Left ventricle myocardium superior (tissue), 1 donor: ENCODE measurements at places on chromosomes 16 and 17. TPM values are rescaled to one million over a fixed set of nuclear protein-coding genes. Genes with fewer than 3 reads are reported as not detected.

LGALS9C gene
- not detected for total RNA-seq

KRT39 gene
- total RNA-seq = not detected

GRAP gene
- 2.2 TPM for total RNA-seq

RHOT2 gene
- total RNA-seq = 88.8 TPM

KCNG4 gene
- total RNA-seq = not detected

RNF43 gene
- 6.6 TPM for total RNA-seq

LRRC3C gene
- total RNA-seq = not detected

TP53TG3B gene
- total RNA-seq = not detected

CSH1 gene
- total RNA-seq = not detected

MYO15A gene
- total RNA-seq = 0.45 TPM

GINS2 gene
- 0.42 TPM for total RNA-seq

PSMC3IP gene
- total RNA-seq = 3.1 TPM

GDPD1 gene
- 3.3 TPM for total RNA-seq

PITPNM3 gene
- total RNA-seq = 0.59 TPM

TOX3 gene
- total RNA-seq = not detected

TAT gene
- not detected for total RNA-seq

HAPSTR1 gene
- 53.0 TPM for total RNA-seq

SNRNP25 gene
- total RNA-seq = 72.8 TPM

CRYM gene
- total RNA-seq = 78.2 TPM

LYRM9 gene
- 7.0 TPM for total RNA-seq

CCDC144A gene
- total RNA-seq = 1.9 TPM

CD300LB gene
- total RNA-seq = 0.25 TPM

UBE2I gene
- total RNA-seq = 93.8 TPM

OR4D1 gene
- not detected for total RNA-seq

TBC1D26 gene
- total RNA-seq = not detected

ZNF469 gene
- total RNA-seq = 1.0 TPM

SLX1B gene
- 12.5 TPM for total RNA-seq

ZNF624 gene
- 1.4 TPM for total RNA-seq

FTO gene
- 71.8 TPM for total RNA-seq

KRT20 gene
- not detected for total RNA-seq

KRT40 gene
- not detected for total RNA-seq

NPB gene
- total RNA-seq = 0.69 TPM
